ENCODE measurements at places on chromosomes 3 and 15.
A peak's percentile ranks its signal among the peaks of the same experiment; 100 is the strongest.

GRCh38 chr15:92407321-92407720 is 13.6 kb downstream of the ST8SIA2 start:
- no peak for DNase-seq

DNA sequence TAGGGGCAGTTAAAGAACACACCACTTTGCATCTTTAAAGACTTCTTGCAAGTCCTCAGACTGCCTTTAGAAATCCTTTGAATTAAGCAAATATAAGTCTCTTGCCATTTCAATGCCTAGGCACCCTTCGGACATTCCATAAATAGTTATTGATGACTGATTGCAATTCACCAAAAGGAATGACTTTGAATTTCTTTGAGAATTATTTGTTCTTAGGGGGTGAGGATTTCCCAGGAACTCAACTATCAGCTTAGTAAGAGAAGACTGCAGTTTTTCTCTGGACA is 495 bp upstream of the MYEF2 start:
- no peak for DNase-seq

DNA sequence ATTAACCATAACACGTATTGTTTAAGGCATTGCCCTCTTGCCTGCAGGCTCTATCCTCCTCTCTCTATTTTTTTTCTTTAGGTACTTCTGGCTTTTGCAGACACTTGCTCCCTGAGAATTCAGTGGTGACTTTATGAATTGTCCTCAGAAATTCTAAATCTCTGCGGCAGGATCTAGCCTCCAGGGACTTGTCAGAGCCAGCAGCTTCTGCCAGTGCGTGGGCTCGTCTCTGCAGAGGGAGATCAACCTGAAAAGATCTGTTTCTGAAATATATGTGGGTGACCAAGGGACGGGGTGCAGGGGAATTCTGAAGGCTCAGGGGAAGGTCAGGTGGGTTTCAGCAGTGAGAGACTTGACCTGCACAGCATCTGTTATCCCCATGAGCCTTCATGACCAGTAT is 326.1 kb upstream of the LRRFIP2 start:
- DNase-seq: peak; percentile 11

DNA sequence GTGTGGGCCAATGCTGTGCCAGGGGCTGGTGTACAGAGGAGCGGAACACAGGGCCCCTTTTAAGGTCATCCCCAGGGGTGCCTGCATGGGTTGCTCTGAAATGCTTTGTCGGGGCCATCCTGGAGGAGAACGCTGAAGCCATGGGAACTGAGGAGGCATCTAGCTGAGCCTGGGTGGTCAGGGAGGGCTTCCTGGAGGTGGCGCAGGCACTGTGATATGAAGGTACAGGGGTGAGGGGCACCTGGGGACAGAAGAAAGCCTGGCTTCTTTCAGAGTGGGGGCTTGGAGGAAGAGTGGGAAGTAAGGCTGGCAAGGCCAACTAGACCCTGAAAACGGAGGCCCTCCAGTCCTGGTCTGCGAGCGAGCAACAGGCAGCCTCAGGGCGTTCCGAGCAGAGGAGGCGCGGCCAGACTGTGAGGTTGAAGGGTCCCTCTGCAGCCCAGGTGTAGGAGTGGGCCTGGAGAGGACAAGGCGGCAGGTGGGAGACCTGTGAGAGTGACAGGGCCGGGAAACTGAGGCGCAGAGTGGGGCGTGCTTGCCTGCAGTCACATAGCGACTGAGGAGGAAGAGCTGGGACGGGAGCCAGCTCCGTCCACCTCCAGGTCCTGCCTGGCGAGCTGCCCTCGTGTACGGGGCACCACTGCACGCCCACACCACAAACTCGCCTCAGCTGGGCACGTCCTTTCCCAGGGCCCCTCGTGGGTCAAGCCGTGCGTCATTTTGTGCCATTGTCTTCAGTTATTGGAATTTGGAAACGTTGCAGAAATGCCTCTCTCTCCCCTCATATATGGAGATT is 4.1 kb downstream of the FBLN2 start:
- DNase-seq: no peak

DNA sequence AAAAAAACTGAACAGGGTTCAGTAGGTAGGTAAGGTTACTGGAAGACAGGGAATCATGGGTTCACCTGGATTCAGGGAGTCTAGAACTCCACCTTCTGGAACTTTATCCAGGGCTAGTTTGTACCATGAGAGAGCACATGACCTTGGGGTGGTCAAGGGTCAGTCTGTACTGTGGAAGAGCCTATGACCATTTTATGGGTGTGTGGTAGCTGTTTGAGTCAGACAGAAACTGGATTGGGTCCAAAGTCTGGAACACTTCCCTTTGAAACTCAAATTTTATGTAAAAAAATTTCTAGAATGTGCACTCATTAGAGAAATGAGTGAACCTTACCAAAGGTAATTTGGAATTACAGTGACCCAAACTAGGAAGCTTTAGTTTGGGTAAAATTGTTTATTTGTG is 486.0 kb upstream of the AGTR1 start:
- no peak for DNase-seq

- DNase-seq: no peak
Observed at GRCh38 chr15:55197719-55198118, 978 bp upstream of the RSL24D1 start.

- DNase-seq: no peak
Observed at GRCh38 chr15:64355348-64355943, 527 bp downstream of the CSNK1G1 start.

- DNase-seq: peak; percentile 80
Observed at GRCh38 chr15:88954431-88955277, 41.5 kb upstream of the MFGE8 start.

DNA sequence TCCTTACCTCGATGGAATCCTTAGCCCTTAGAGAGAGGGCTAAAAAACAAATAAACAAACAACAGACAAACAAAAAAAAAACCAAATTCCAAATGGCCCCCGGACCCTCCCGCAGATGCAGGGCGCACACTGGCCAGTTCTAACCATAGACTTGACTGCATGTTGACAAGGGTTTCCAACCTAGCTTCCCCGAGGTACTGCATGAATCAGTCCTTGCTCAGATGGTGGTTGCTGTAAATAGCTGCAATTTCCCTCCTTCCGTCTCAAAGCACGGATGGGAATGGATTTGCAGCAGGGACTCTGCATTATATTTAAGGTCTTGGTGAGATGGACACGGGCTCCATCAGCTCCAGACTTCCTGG is 162.8 kb downstream of the CD47 start:
- DNase-seq: no peak

GRCh38 chr3:158753854-158754253 is 21.6 kb upstream of the RARRES1 start:
- no peak for DNase-seq

GRCh38 chr3:68239542-68239941 is 585.1 kb upstream of the SUCLG2 start:
- no peak for DNase-seq

All from amygdala (tissue), 56 donors.